Stimulated activated CD8-positive, alpha-beta memory T cell treated with anti-CD3 and anti-CD28 coated beads, Interleukin-2, amount 100 ng/mL, for 48 hours (primary cell): ENCODE measurements at places on chromosomes 4 and X.

- DNase-seq, result no peak
Observed at GRCh38 chr4:84407554-84408407, 91.3 kb downstream of the NKX6-1 start.

DNA sequence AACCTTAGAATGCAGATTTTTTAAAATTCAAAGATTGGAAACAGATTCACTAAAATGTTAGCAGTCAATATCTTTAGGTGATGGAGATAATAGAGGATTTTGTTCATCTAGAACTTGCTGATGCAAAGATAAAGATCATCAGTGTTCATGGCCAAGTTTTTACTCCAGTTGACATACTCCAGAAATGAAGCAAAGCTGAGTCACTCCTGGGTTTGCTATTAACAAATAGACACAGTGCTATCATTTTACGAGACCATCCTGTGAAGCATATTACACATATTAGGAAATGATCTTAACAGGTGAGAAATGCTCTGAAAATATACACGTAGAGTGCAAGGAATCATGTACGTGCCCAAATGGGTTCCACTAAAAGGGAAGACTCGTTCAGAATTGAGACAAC lies 170.6 kb upstream of the FAM9B start:
- DNase-seq, result no peak

- DNase-seq, result no peak
Observed at GRCh38 chr4:38082021-38082420, 121.8 kb downstream of the PTTG2 start.

DNA sequence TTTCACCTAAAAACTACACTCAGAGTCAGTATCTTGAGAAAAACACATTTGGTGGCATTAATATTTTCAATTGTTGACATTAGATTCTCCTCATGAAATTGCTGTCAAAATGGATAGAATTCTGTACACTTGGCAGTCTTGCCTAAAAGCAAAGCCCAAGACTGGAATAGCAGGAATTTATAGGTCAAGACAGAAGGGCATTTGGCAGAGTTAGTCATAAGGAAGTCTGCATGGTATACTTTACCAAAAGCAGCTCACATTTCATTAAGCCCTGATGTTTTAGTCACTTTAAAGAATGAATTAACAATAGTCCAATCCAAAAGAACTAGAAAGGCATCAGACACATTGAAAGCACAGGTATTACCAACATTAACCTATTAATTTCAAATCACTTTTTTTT lies 7.1 kb downstream of the CCDC160 start:
- DNase-seq, result no peak

DNA sequence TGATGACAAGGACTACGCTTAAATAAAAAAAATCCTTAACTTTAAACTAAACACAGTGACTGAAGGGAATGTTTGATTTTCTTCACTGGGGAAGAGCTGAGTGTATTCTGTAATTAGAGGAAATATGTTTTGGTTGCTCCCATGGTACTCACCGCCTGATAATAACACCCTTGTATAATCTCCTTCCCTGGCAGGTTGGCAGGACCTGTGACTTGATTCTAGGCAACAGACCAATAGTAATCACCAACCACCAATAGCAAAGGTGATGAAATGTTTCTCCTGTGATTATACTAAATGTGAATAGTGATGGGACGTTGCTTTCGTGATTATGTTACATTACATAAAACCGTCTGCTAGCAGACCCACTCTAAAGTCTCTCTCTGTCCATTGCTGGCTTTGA lies 536.8 kb upstream of the CPEB2 start:
- DNase-seq, result no peak

- DNase-seq, result no peak
Observed at GRCh38 chrX:134601240-134601765, 57.0 kb downstream of the PLAC1 start.

GRCh38 chrX:10620121-10620699 lies at the start of gene MID1:
Gene MID1 (minus strand): TSS chrX:10620585. CDS start chrX:10567547, 53,038 bp downstream.
- no peak for DNase-seq

GRCh38 chr4:169698331-169698730 lies 59.4 kb downstream of the HPF1 start:
- DNase-seq, result no peak

GRCh38 chrX:9875801-9876200 lies 89.6 kb downstream of the SHROOM2 start:
- no peak for DNase-seq

- DNase-seq, result no peak
Observed at GRCh38 chrX:25049357-25049756, 33.6 kb upstream of the ARX start.

- DNase-seq, result no peak
Observed at GRCh38 chr4:140116442-140117104, 37.4 kb downstream of the MAML3 start.

GRCh38 chr4:80711956-80712355 lies 318.6 kb upstream of the BMP3 start:
- no peak for DNase-seq

- no peak for DNase-seq
Observed at GRCh38 chr4:65983061-65983460, 312.8 kb upstream of the EPHA5 start.

GRCh38 chr4:133524369-133524768 lies 375.3 kb downstream of the PCDH10 start:
- no peak for DNase-seq

GRCh38 chrX:9072281-9072680 lies 38.4 kb upstream of the FAM9B start:
- no peak for DNase-seq

DNA sequence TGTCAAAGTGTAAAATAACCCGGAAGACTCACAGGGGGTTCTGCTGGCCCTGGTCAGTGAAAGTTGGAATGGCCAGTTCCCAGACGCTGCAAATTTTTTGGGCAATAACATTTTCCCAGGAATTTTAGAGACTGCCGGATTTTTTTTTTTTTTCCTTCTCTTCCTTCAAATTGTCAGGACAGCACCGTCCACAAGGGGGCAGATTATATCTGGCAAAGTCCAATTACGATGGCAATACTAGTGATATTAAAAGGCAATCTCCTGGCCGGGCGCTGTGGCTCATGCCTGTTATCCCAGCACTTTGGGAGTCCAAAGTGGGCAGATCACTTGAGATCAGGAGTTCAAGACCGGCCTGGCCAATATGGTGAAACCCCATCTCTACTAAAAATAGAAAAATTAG lies 20.5 kb downstream of the SLC25A5 start:
- no peak for DNase-seq

DNA sequence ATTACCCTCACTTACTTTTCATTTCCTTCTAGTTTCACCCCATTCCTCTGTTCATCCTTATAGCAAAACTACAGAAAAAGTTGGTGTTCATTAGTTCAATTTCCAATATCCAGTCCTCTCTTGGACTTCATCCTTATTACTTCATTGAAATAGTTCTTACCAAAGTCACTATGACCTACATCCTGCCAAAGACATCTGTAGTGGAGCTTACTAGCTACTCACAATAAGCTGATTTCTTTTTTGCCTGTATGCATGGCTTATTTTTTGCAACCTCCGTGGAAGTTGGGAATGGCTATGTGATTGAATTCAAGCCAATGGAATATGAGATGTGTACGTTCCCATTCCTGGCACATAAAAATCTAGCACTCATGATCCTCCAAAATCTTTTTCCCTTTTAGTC lies 4.6 kb upstream of the CDKL2 start:
- no peak for DNase-seq

- no peak for DNase-seq
Observed at GRCh38 chr4:26261405-26261804, 59.4 kb upstream of the RBPJ start.

DNA sequence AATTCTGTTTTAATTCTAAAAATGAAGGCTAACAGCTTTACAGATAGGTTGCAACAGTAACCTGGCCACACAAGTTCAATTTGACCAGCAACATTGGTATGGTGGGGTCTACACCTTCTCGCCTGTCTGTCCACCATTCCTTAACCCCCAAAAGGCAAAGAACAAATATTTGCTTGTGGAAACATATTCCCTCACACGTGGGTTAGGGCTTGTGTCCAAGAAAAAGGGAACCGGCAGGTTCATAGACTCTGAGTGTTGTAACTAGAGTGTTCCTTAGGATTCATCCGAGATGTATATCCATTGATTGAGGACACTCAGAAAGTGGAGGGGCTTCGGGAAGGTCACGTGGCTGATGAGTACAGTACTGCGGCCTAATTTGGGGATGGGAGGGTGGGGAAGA lies 54.1 kb downstream of the C4orf51 start:
- DNase-seq, result no peak

GRCh38 chr4:47068986-47069385 lies 37.6 kb downstream of the GABRB1 start:
- no peak for DNase-seq

- no peak for DNase-seq
Observed at GRCh38 chr4:93384241-93384640, 444.3 kb upstream of the ATOH1 start.

GRCh38 chrX:22339459-22339858 lies 66.7 kb downstream of the CBLL2 start:
- no peak for DNase-seq

DNA sequence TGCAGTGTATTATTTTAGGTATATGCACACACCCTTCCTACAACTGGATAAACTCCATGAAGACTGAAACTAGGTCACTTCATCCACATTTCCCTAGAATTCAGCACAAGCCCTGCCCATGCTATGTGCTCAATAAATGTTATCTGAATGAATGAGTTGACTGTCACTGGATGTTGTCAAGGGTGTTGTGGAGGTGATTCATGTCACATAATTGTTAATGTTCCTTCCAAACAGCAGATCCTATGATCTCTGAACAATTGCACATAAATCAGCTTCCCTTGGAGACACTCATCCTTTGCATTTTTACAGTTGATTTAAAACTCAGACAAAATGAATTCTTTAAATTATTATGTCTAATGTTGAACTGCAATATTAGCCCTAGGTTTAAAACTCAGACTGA lies 154.7 kb downstream of the TSPAN5 start:
- DNase-seq, result no peak

GRCh38 chr4:170476351-170476750 lies 386.6 kb upstream of the AADAT start:
- no peak for DNase-seq

DNA sequence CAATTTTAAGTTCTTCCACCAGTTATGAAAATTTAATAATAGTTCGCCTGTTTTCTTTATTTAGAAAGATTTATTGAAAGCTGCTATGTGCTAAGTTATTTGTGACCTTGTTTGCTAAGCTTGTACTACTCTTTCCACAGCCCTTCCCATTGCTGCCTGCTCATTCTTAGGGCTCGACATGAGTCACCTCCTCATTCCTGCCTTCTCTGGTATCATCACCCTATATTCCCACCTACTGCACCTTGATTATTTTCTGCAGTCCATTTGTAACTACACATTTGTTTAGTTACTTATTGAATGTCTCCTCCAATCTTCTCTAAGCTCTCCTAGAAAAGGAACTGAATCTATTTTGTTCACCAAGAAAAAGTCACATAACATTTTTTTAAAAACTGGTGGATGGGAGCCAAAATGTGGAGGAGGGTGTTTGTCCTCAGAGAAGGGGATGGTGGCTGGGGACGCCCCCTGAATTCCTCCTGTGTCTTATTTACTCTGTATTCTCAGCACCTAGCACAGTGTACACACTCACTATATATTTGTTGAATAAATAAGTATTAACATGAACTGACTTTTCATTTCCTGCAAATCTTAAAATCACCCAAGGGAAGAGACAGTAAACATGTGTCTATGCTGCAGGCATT lies 3.7 kb upstream of the RAB9A start:
- no peak for DNase-seq

DNA sequence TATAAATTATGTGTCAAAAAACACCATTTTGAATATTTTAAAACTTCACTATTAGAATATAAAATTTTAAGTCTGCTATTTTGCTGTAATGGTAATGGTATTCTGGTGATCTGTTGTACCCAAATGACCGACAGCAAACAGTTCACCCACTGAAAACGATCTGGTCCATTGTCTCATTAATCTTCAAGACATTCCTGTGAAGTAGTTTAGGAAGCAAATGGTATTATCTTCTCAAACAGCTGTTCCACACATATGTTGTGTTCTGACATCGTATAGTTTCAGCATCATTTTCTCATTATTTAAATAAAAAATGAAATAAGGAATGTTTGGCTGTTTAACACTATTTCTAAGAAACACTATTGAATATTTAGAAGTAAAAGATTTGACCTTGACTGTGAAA lies 98.1 kb downstream of the WWC2 start:
- DNase-seq, result no peak

- no peak for DNase-seq
Observed at GRCh38 chr4:140004922-140005627, 148.9 kb downstream of the MAML3 start.

GRCh38 chrX:154382483-154383069 lies 3.5 kb downstream of the EMD start:
- no peak for DNase-seq

- no peak for DNase-seq
Observed at GRCh38 chr4:44150091-44150576, 298.5 kb downstream of the KCTD8 start.

DNA sequence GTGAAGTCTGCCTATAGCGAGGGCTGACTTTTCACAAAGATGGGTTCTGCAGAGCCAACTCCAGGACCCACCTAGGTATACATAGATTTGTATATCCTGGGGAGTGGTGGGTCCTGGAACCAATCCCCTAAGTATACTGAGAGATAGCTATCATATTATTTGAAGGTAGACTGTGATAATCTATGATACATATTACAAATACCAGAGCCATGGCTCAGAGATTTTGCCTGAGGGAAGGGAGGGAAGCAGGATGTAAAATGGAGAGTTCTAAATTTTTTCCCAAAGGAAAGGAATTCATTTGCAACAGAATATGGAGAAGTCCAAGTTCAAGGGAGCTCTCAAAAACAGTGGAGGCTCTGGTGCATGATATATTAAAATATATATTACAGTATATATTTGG lies 7.2 kb downstream of the TCEAL3 start:
- no peak for DNase-seq

- no peak for DNase-seq
Observed at GRCh38 chr4:17562157-17562556, 14.8 kb upstream of the LAP3 start.

DNA sequence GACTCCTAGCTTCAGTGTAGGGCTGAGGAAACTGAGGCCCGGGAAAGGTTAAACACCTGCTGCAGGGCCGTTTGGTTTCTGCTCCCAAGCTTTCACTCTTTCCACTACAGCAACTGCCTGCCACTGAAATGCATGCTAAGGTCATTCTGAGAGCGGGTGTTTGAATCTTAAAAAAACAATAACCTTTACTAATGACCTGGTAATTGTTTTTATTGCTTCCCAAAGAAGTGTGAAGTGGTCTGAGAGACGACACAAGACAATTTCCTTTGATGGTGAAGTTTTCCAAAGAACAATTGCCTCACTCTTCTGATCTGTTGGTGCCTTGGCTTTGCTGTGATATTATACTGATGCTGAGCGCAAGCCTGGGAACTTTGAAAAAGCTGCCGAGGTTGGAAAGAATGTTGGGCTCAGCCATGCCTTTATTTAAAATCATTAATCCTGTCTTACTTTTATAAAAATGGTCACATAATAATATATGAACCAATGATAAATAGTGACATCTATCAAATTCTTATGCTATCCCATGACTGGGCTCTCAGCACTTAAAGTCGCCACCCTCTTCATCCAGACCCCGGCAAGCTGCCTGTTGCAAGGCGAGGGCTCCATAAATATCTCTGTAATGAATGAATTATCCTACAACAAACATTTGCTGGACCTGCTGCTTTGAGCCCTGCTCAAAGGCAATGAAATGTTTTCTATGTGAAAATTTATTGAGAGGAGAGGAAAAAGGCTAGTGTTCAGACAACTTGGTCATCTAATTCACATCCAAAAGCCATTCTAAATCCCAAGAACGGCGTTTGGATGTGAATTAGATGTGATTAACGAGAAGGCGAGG lies 67.8 kb upstream of the SOD3 start:
- DNase-seq, result no peak

- DNase-seq, result no peak
Observed at GRCh38 chrX:13093529-13094140, 49.2 kb upstream of the FAM9C start.
